ENCODE measurements at places on chromosomes 1 and 21.

DNA sequence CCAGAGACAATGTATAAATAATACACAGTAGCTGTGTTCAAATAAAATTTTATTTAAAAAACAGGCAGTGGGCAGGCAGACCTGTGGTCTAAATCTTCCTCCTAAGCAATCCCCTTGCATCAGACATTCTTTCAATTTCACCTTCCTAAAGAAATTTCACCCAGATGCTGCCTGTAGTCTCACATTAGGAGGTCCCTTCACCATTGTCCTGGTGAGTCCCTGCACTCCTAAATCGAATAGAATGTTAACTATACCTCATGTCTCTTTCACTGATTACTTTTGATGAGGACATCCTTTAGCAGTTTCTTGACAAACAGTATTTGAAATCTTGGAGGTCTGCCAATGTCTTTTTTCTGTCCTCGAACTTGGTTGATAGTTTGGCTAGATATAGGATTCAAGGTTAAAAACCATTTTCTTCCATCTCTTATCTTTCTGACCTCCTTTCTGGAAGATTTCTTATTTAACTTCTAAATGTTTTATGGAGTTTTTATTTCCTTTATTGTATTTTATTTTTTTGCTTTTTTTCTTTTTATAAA lies 77.5 kb downstream of the LPGAT1 start:
- DNase-seq: no peak

DNA sequence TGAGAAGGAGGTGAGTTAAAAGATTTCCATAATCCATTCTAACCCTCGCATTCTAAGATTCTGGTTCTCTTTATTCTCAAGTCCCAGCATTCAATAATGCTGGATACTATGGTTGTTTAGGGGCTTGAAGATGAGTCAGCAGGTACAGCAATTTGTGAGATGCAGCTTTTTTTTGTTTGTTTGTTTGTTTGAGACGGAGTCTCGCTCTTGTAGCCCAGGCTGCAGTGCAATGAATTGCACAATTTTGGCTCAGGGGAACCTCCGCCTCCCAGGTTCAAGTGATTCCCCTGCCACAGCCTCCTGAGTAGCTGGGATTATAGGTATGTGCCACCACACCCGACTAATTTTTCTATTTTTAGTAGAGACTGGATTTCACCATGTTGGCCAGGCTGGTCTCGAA lies 23.3 kb downstream of the EIF4G3 start:
- DNase-seq: no peak

- DNase-seq: no peak
Measured at GRCh38 chr1:37037690-37038089, 3.4 kb upstream of the GRIK3 start.

- no peak for DNase-seq
Measured at GRCh38 chr1:77534456-77534855, 148.0 kb downstream of the ZZZ3 start.

DNA sequence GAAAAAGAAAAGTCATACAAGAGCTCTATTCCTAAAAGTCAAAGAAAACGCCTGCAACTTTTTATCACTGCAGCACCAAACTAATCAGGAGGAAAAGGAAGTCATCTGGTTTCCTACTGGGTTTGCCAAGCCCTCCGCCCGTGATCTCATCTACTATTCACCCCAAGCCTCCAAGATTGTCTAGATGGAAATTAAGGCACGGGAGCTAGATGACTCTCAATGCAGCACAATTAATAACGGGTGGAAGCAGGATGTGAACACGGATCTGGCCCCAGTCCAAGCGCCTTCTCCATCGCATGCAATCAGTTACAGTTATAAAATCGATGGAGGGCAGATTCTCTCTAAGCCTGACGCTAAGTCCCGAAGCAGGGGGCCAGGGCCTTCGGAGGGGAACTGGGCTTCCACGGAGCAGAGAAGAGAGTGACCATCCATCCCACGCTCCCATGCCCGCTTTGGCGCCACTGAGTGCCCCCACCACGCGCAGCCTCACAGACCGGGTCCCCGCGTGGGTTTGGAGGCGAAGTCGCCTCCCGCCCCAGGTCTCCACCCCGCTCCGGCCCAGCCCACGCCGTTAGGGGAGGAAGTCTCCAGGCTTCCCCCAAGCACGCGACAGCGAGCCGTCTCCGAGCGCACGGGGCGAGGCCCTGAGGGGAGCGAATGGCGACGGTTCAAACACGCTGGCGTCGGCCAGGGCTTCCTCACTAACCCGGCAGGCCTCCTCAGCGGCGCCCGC lies 1.8 kb downstream of the HSF2BP start:
- DNase-seq: no peak

- no peak for DNase-seq
Measured at GRCh38 chr1:45356186-45356585, 15.9 kb upstream of the MUTYH start.

GRCh38 chr1:109201123-109201703 lies 12.5 kb upstream of the SARS1 start:
- DNase-seq: no peak

- DNase-seq: no peak
Measured at GRCh38 chr1:212503714-212504113, 71.0 kb downstream of the NENF start.

DNA sequence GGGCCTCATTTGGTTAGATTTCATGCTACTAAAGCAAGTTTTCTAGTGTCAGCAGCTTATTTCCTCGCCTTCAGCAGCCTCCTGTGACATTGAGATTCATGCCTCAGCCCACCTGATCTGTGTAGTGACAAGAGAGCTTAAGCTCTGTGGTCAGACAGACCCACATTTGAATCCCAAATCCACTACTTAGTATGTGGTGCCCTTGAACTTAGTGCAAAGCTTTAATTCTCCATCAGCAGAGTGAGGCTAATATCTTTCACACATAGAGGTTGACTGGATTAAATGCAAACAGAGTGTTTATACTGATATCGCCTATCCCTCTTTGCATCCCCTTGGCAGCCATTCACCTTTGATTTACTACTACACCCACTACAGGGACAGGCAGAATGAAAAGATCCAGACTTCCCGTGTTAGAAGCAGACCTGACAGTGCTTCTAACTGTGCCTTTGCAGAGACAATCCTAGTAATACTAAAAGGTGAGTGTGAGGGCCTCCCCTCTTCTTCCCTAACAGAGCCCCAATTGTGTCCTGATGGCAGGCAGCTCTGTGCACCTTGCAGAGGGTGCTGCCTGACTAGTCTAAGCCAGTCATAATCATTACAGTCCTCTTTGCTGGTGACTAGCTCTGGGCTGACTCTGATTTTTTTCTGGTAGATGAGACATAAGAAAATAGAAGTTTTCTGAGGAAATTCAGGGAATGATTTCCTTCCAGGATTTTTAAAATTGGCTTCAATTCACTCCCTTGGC lies 264.0 kb downstream of the CTH start:
- DNase-seq: no peak

GRCh38 chr1:59378621-59379370 lies 81.9 kb downstream of the FGGY start:
- no peak for DNase-seq

- peak; percentile 81 for DNase-seq
Measured at GRCh38 chr21:43318841-43319781, 107.8 kb downstream of the SIK1 start.

- no peak for DNase-seq
Measured at GRCh38 chr1:53731043-53731600, 7.8 kb downstream of the GLIS1 start.

DNA sequence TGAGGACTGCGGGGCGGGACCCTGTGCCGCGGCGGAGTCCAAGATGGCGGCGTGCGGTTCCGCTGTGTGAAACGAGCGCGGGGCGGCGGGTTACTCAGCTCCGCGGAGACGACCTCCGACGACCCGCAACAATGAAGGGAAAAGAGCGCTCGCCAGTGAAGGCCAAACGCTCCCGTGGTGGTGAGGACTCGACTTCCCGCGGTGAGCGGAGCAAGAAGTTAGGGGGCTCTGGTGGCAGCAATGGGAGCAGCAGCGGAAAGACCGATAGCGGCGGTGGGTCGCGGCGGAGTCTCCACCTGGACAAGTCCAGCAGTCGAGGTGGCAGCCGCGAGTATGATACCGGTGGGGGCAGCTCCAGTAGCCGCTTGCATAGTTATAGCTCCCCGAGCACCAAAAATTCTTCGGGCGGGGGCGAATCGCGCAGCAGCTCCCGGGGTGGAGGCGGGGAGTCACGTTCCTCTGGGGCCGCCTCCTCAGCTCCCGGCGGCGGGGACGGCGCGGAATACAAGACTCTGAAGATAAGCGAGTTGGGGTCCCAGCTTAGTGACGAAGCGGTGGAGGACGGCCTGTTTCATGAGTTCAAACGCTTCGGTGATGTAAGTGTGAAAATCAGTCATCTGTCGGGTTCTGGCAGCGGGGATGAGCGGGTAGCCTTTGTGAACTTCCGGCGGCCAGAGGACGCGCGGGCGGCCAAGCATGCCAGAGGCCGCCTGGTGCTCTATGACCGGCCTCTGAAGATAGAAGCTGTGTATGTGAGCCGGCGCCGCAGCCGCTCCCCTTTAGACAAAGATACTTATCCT lies 430 bp downstream of the RBM15 start:
- DNase-seq: peak; percentile 18

- DNase-seq: no peak
Measured at GRCh38 chr1:43885279-43885801, 48.3 kb upstream of the ARTN start.

GRCh38 chr1:41200728-41201127 lies 41.4 kb downstream of the SCMH1 start:
- no peak for DNase-seq
